Karpas-422 (cell line): ENCODE measurements at places on chromosomes 1 and 21. TPM values are rescaled to one million over a fixed set of nuclear protein-coding genes. Genes with fewer than 3 reads are reported as not detected.

TPTE gene
- total RNA-seq, result not detected in 2 replicates

OR14K1 gene
- total RNA-seq, result not detected in 2 replicates

LCE2B gene
- not detected in 2 replicates for total RNA-seq

COL6A2 gene
- total RNA-seq, result not detected in 2 replicates

DNA sequence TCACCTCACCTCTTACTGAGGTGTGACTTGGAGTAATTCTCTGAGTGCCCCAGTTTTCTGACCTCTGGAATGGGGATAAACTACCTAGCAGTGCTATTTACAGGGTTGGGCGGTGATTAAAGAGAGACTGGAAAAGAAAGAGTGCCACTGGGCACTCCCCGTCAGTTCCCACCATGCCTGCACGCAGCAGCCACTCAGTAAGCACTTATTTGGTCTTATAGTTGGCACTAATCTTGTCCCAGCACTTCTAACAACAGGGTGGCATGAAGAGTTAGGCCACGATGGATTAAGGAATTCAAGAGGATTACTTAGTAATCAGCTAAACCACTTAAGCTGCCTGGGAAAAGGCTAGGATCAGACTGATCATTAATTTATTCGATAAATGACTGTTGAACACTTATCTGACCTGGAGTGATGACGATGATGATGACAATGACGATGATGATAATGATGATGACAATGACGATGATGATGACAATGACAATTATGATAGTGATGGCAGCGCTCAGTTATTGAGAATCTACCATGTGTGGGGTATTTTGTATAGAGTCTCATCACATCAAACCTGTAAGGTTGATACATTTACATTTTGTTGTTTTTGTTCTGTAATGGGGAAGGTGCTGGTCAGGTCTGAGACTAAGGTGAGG, 5.4 kb downstream of the CITED4 start:
- no peak for DNase-seq

NR0B2 gene
- total RNA-seq, result not detected in 2 replicates

TSPAN1 gene
- total RNA-seq, result not detected in 2 replicates

DNA sequence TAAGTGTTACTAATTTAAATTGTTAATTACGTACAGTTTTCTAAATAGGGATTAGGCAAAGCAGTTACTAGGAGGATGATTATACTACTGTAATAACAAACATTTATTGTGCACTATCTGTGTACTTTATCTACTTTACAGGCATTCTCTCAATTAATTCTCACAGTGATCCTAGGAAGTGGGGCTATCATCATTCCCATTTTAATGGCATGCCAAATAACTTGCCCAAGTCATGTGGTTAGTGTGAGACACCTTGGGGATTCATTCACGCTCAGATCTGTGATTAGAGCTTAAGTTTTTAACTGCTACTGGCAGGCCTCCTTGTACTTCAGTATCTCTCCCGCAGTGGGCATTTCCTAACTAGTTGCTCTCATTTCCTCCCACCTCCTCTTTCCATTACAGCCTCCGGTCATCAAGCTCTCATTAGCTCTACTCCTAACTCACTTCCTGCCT, 11.5 kb downstream of the PHLDA3 start:
- no peak for DNase-seq

DNA sequence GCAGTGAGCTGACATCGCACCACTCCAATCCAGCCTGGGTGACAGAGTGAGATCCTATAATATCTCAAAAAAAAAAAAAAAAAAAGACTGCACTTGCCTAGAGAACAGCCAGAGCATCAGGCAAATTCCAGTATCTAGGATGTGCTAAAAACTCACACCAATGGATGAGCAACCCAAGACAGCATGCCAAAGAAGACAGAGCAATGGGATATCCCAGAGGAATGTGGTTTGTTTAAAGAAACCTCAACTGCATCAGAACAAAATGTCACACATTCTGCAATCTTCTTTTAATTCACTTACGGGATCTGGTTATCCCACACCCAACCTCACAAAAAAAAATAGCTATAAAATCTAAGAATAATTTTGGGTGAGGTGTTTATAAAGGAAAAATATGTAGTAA, 7.3 kb downstream of the KCNH1 start:
- DNase-seq, result no peak
